Head of caudate nucleus (tissue), 42 donors: ENCODE measurements at places on chromosomes 12 and 14.

- no peak for DNase-seq
Observed at GRCh38 chr12:9948606-9949296, 16.6 kb upstream of the CLEC2A start.

DNA sequence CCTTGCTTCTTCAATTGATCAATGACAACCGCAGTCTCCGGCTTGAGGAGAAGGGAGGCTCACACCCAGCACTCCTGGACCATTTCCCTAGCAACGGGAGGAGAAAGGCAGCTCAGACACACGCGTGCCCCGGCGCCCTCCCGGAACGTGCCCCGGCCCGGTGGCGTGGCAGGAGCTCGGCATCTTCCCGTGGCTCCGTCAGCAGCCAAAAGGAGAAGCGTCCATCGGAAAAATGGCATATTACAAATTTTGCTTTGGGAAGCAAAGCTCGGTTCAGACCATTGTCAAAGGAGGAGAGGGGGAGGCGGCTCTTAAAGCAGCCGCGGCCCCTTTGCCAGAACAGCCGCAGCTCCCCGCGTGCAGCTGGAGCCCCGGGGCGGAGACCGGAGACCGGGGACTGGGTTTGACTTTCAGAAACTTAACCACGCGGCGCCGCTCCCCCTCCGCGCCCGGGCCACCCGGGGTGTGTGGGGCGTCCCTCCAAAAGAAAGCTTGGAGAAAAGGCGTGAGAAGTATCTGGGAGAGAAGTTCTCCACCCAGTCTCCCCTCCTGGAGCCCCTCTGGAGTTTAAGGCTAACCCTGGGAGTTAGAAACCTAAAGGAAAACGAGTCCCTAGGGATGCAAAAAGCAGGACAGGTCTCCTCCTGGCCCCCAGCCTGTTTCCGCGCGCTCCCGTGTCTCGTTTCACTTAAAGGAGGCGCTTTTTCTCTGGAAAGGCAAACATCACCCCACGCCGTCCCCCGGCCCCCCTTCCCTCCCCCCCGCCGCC is 545 bp downstream of the PPFIA2 start:
- DNase-seq: peak; percentile 59

DNA sequence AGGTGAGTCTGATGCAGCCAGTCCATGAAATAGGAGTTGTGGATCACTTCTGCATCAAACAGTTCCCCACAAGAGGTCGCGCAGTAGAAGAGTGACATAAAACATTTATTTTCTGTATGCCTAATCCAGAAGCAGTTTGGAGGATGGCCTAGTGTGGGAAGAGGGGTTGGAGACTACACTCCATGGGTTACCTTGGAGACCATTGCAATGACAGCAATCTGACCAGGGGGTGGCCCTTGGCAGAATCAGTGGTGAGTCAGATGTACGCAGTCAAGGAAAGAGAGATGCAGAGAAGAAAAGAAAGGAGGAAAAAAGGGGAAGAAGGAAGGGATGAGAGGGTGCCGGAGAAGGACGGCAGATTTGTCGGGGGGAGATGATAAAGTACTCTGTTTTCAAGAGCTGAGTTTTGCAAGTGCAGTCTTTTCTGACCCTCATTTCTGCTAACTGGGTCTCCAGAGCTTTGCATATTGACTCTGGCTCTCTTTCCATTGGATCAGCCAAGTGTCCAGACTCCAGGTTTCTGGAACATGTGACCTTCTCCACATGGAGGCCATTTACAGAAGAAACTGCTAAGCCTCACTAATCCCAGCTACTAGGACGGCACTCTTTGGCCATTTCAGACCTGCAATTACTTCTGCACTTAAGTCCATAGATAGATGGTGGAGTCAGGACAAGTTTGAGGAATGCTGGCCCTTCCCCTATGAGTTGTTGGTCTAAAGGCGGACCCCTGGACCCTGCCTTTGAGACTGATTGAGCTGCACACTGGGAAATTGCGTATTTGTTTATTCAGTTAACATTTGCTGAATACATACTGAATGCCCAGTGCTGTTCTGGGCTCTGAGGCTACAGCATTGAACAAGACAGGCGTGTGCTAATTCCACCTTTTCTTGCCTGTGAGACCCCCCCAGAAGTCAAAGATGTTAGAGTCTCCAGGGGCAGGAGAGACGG is 424.2 kb downstream of the BCL11B start:
- DNase-seq: no peak

DNA sequence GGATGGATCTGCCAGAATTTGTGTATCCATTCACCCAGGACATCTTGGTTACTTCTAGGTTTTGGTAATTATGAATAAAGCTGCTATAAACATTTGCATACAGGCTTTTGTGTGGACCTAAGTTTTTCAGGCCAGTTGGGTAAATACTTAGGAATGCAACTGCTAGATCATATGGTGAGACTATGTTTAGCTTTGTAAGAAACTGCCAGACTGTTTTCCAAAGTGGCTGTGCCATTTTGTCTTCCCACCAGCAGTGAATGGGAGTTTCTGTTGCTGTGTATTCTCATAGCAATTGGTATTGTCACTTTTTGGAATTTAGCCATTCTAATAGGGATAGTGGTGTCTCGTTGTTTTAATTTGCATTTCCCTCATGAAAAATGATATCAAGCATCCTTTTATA is 133.0 kb downstream of the KIF26A start:
- DNase-seq: no peak

GRCh38 chr12:12503384-12504078 is 59.1 kb downstream of the DUSP16 start:
- DNase-seq: no peak

DNA sequence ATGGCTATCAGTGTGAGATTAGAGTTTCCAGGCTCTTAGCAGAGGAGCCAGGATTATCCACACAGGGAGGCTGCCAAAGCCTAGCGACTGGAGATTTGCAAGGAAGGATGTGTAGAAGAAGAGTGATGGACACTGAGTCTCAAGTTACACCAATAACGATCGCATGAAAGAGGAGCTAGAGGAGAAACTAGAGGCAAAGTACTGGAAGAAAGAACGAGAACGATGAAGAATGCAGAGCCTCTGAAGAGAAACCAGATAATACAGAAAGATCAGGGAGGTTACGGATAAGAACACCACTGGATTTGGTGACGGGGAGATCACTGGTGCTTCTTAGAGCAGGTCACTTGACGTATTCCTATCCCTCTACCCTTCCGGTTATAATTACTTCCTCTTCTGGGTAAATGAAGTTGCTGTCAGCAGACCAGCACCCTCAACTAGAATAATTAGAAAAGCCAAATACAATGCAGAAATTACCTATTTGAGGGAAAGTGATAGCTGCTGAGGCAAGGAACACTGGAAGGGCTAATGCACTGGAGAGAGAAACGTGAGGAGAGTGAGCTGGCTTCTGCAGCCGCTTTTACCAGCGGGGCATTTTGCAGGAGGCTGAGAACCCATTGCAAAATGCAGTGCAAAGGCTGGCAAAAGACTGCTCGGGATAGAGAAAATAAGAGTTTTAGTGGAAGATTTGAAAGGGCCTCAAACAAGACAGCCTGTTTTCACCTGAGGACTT is 93.1 kb upstream of the HIF1A start:
- DNase-seq: no peak

DNA sequence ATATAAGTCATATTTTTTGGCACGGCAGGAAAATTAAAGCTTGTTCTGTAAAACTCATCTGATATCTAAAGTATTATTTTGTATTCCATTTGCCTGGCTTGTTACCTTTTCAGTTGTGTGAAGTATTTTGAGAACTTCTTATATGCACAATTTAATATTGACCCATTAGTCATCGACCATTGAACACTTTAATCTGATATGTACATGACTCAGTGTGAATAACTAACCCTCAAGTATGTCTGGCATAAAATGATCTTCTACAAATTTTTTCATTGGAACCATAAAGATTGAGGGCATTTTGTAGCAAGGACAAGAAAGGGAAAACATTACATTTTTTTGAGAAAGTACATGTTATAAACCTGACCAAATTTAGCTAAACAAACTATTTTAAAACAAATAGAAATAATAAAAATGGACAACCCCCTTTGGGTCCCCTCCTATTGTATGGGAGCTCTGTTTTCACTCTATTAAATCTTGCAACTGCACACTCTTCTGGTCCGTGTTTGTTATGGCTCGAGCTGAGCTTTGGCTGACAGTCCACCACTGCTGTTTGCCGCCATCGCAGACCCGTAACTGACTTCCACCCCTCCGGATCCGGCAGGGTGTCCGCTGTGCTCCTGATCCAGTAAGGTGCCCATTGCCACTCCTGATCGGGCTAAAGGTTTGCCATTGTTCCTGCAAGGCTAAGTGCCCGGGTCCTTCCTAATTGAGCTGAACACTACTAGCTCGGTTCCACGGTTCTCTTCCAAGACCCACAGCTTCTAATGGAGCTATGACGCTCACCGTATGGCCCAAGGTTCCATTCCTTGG is 118.8 kb downstream of the SLC6A15 start:
- DNase-seq: no peak

- DNase-seq: no peak
Observed at GRCh38 chr12:26286186-26286585, 90.8 kb downstream of the SSPN start.

DNA sequence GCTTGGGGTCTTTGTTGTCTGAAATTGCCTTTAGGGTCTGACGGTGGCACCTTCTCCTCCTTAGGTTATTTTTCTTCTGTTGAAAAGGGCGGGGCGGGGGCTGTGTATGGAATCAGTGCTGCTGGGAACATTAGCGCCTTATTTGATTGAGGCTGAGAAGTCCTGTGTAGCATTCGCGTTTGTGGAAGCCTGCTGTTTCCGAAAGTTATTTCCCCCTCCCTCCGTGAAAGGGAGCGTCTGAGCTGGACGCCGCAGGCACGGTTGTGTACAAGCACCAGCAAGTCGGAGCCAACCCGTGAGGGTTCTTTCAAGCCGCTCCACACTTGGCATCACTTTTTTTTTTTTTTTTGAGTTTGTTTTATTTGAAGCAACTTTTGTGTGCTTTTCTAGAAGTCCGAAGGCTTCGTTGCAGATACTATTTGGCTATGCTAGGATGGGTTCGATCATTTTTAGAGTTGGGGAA is 1.1 kb downstream of the SYNE2 start:
- peak; percentile 15 for DNase-seq

- DNase-seq: no peak
Observed at GRCh38 chr12:24537083-24537860, 411.6 kb downstream of the BCAT1 start.

DNA sequence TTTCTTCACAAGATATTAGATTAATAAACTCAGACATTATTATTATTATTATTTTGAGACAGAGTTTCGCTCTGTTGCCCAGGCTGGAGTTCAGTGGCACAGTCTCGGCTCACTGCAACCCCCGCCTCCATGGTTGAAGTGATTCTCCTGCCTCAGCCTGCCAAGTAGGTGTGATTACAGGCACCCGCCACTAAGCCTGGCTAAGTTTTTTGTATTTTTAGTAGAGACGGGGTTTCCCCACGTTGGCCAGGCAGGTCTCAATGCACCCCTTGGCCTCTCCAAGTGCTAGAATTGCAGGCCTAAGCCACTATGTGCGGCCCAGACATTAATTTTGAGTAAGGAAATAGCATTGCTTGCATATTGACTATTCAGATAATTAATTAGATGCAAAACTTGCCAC is 554.9 kb upstream of the LRFN5 start:
- DNase-seq: no peak

DNA sequence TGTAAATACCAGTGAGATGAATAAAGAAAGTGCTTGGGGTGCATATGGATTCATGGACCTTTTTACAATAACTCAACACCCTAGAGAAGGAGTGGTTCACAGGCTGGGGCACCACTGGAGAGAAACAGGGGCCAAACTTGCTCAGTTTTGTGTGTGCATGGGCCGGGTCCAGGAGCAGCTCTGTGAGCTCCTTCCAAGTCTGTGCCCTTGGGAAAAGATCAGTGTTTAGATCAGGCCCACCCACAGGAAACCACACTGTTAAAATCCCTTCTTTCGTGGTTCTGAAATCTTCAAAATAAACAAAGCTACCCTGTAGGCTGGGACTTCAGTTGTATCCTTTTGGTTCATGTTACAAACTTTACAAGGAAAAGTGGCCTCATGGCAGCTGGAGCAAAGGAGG is 156.1 kb upstream of the TMEM260 start:
- no peak for DNase-seq

- peak; percentile 91 for DNase-seq
Observed at GRCh38 chr12:109110988-109111495, 5.3 kb upstream of the ACACB start.

- no peak for DNase-seq
Observed at GRCh38 chr12:54162741-54163140, 26.0 kb downstream of the SMUG1 start.

- no peak for DNase-seq
Observed at GRCh38 chr14:56491299-56492285, 88.0 kb upstream of the TMEM260 start.
